ENCODE measurements at places on chromosomes 16 and 17.

DNA sequence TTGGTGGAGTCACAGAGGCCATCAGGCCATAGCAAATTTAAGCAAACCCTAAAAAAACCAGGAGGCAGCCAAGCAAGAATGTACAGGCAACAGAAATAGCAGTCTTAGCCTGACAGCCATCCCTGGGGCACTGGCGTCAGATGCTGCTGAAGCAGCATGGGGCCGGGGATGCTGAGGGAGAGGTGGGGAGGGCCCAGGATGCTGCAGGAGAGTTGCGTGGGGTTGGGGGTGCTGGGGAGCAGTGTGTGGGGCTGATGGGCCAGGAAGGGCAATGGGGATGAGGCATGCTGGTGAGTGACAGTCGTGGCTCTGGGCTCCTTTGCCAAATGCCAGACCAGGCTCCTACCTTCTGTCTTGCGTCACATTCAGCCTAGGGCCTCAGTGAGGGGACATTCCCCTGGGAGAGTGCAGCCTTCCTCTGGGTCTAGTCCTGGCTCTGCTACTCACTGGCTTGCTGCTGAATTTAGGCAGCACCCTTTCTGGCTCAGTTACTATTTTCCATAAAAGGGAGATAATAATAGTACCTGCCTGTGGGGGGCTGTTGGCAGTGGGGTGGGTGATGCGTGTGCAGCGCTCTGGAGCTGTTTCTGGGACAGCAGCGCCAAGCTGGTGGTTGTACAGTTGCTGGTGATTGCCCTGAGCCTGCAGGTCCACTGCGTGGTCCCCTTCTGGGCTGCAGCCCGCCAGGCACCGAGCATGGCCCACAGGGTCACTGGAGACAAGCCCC is 88.1 kb downstream of the AMFR start:
- no peak for DNase-seq

- no peak for DNase-seq
Observed at GRCh38 chr17:31061678-31062077, 33.1 kb upstream of the NF1 start.

GRCh38 chr16:76749780-76750375 is 441.1 kb upstream of the MON1B start:
- DNase-seq = no peak

DNA sequence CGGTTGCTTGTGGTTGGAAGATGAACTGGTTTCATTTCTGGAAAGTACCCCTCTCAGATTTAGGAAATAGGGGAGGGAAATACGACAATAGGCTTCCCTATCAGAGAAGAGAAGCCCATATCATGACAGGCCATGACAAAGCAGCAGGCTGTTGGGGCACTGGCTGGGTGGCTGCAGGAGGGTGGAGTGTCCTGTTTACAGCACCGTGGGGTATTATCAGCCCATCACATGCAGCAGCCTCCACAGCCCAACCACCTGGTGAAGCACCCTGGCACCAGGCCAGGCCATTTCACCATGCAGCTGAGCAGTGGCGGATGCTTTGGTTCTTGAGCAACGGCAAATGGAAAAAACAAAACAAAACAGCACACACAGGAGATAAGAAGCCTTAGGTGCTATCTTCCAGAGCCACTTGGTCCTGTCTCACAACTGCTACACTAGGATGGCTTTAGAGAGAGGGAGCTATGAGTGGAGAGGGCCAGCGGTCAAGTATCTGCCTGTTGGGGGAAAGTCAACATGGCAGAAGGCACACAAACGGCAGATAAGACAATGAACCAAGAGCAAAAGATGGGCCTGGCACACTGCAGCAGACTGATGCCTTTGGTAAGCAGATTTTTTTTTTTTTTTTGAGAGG is 24.2 kb downstream of the FAM117A start:
- peak; percentile 90 for DNase-seq

GRCh38 chr16:79089735-79090284 is 510.7 kb downstream of the MAF start:
- DNase-seq = peak; percentile 15

GRCh38 chr17:61323003-61323908 is 76.4 kb upstream of the TBX2 start:
- DNase-seq = no peak

DNA sequence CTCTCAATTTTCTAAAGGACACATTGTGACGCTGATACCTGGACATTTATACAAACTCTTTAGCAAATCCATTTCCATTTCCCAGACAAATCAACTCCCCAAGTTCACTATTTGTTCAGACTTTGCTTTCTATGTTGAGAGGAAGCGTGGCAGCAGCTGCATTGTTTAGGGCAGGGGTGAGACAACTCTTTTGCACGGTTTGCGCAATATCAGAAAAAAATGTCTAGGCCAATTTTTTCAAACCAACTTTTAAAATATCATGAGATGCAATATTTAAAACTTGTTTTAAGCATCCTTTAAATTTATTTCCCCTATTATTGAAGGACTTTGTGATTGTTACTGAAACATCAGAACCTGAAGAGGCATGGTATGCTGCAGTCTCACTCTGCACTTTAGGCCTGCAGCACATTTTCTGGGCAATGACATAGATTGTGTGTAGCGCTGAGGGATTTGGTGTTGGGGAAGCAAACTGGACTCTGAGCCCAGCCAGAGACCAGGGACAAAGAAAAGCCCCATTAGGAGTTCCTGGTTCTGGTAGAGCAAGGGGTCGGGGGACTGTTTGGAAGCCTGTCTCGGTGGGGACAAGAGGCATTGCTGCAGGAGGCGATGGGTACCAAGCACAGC is 6.4 kb upstream of the CCDC182 start:
- DNase-seq = no peak

DNA sequence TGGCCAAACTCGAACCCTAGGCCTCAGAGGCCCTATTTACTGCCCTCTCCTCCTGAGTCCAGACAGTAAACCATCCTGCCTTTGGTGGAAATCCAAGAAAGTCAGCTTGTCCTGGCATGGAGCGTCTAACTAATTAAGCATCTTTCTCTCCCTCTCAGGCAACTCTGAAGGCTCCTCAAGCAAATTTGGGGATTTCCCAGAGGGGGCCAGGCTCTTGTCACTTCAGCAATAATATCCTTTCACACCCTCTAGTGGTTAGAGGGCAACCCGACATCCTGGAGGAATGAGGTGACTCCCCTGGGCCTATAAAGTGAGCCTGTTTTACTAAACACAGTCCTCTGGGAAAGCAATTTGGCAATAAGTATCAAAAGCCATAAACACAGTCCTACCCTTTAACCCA is 60.4 kb downstream of the NOG start:
- no peak for DNase-seq

- DNase-seq = peak; percentile 18
Observed at GRCh38 chr17:17305281-17305801, 2.2 kb downstream of the NT5M start.

DNA sequence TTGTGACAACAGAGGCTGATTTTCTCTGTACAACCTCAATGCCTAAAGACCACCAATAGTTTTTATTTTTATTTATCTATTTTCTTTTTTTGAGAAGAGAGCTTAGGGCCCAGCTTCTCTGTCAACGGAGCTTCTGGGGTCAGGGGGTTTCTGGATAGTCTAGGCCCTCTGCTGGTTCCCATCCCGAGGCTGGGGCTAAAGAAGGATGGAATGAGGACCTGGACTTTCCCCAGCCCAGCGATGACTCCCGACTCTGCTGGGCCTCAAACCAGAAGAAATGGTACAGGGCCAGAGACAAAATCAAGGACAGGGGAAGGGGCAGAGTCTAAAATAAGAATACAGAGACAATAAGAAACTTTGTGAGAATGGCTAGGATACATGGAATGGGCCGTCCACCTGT is 5.7 kb upstream of the TSPOAP1 start:
- DNase-seq = no peak

- no peak for DNase-seq
Observed at GRCh38 chr16:78237841-78238240, 138.4 kb downstream of the WWOX start.

Measured in stimulated activated CD8-positive, alpha-beta memory T cell treated with anti-CD3 and anti-CD28 coated beads, Interleukin-7, amount 100 ng/mL, for 1 hour (primary cell).